ENCODE measurements at places on chromosomes 7 and 10.

DNA sequence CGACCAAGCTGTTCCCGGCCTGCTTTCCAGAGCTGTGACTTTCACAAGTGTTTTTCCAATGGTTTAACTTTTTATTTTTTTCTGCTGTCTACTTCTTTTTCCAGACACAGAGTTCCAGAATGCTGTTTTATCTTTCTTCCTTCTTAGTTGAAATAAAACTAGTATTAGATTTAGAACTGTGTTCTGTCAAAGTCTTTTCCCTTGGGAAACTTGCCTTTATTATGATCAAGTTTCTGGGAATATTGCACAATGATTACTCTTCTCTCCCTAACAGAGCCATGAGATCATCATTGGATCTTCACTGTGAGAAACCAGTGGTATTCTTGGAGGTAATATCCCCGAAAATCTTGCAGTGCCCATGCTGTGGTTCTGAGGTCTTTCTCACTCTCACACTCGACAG is 104.9 kb upstream of the KCND2 start:
- no peaks in the 10 kb centered on the region for H3K27me3 ChIP-seq
- H3K4me1 ChIP-seq, result peaks cover 13% of the 10 kb centered on the region
- no peak overlapping the region for H3K4me3 ChIP-seq
- no peaks in the 10 kb centered on the region for H3K36me3 ChIP-seq

DNA sequence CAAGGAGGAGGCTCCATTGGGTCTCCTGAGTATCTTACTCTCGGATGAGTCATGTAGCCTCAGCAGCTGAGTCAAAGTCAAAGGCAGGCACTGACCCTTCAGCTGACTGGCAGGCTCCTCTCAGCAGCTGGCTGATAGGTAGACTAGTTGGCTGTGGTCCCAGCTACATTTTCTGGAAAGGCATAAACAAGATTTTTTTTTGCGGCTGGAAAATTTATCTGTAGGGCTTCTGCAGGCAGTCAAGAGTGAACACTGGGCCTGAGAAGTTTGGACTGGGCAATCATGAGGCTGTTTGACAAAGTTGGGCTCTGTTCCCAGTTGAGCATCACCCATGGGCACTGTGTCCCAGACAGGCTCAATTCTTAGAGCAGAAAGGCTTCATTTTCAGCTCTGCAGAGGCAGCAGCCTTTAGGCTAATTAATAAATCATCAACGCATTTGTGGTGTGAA is 796.2 kb downstream of the CCSER2 start:
- H3K27ac ChIP-seq, result no peak overlapping the region
- no peaks in the 10 kb centered on the region for H3K36me3 ChIP-seq
- no peak overlapping the region for H3K4me3 ChIP-seq
- H3K4me1 ChIP-seq, result no peaks in the 10 kb centered on the region
- H3K27me3 ChIP-seq, result no peaks in the 10 kb centered on the region

GRCh38 chr7:46494441-46494840 is 573.4 kb upstream of the IGFBP3 start:
- H3K36me3 ChIP-seq, result peaks cover 10% of the 10 kb centered on the region
- DNase-seq, result no peak
- H3K4me3 ChIP-seq, result no peak overlapping the region
- H3K4me1 ChIP-seq, result peaks cover 13% of the 10 kb centered on the region

- no peaks in the 10 kb centered on the region for H3K27me3 ChIP-seq
- H3K4me3 ChIP-seq, result no peak overlapping the region
- no peak overlapping the region for H3K27ac ChIP-seq
- no peaks in the 10 kb centered on the region for H3K4me1 ChIP-seq
Measured at GRCh38 chr7:45123913-45124710, 12.6 kb upstream of the TBRG4 start.

DNA sequence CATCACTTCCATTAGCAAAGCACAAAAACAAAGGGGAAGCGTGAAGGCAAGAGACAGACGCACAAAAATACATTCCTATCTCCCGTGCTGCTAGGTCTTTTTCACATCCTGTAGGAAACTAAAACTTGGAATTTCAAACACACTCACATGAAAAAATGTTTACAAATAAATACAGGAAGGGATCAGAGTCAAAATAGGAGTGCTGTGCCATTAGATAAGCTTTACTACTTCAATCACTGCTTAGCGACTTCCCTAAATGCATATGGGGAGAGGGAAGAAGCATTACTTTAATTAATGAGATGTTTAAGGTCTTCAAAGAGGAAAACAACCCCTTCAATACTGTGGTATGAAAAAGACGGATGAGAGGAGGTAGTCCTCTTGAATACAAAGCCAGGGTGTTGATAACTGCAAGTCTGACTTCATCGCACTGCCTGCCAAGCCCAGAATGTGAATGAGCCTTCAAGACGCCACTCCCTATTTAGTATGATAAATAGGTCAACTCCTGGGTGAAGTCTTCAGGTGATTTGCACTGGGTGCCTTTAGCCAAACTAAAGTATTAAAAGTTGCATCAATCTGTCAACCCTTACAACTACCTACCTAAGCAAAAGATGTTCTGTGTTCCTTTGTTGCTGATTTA is 13.9 kb downstream of the PARD3 start:
- DNase-seq, result no peak
- peak overlapping the region; percentile 37 for H3K4me3 ChIP-seq
- H3K4me1 ChIP-seq, result peaks cover 15% of the 10 kb centered on the region
- no peaks in the 10 kb centered on the region for H3K27me3 ChIP-seq

DNA sequence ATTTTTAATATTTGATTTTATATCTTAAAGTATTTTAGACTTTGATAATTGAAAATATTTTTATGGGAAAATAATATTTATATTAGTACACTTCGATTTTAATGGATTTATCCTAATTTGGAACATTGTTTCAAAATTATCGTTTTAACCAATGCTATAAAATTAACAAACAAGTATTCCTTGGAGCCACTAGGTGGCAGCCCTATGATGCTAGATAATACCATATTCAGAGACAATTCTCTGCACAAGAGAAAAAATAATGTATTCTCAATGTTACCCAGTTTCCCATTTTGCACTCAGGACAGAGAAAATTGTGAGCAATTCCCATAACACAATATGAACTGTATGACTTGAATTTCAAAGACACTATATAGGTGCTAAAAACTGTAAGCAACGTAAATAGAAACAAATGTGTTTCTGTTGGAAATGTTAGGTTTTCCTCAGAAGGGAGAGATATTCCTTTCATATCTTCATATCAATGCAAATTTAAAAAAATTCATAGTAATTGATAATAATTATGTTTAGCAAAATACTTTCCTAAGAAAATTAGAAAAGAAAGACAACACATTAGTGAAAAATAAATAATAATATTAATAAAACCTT is 237.8 kb downstream of the SEMA3E start:
- peaks cover 6% of the 10 kb centered on the region for H3K4me1 ChIP-seq
- DNase-seq, result no peak
- H3K27me3 ChIP-seq, result peaks cover 2% of the 10 kb centered on the region
- H3K27ac ChIP-seq, result no peak overlapping the region
- H3K36me3 ChIP-seq, result no peaks in the 10 kb centered on the region

GRCh38 chr10:96857301-96858012 is 25.4 kb downstream of the LCOR start:
- no peak for DNase-seq
- H3K4me1 ChIP-seq, result peaks cover 24% of the 10 kb centered on the region
- no peaks in the 10 kb centered on the region for H3K27me3 ChIP-seq
- no peaks in the 10 kb centered on the region for H3K36me3 ChIP-seq

- H3K27ac ChIP-seq, result no peak overlapping the region
- H3K4me3 ChIP-seq, result no peak overlapping the region
- peaks cover 2% of the 10 kb centered on the region for H3K27me3 ChIP-seq
- H3K36me3 ChIP-seq, result no peaks in the 10 kb centered on the region
- no peak for DNase-seq
- H3K4me1 ChIP-seq, result peaks cover 6% of the 10 kb centered on the region
Measured at GRCh38 chr10:80320377-80320776, 30.9 kb upstream of the MAT1A start.

DNA sequence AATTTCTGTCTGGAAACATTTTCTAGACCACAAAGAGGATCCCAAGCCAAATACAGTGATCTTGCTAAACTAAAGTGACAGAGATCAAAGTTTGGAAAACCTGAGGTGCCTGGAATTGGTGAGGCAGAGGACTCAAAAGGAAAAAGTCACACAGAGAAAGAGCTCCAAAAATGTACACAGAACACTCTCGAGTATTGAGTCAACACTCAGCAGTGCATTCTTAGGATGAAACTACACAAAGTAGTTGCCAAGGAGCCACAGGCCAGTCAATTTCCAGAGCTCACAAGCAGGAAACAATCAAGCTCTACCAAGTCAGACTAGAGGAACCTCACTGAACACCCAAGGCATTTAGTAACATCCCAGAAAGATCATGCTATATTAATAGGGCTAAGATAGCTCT is 61.3 kb downstream of the MICU1 start:
- H3K4me1 ChIP-seq, result peaks cover 15% of the 10 kb centered on the region
- DNase-seq, result no peak
- peaks cover 26% of the 10 kb centered on the region for H3K36me3 ChIP-seq
- H3K27ac ChIP-seq, result peak overlapping the region; percentile 70

DNA sequence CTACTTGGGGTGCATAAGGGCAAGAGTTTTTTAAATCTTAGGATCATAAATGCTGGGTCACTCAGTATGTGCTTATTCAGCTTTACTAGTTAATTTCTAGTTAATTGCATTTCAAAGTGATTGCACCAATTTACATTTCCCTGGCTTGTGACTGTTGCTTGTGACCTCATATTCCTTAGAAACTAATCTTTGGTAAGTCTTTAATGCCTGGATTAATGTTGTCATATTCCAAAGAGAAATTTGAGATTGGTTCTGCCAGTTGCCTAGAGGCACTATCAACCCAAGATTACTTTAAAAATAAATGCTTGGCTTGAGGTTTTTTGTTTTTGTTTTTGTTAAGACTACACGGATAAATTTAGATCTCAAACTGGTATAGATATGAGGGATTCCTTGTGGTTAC is 103.1 kb downstream of the ANK3 start:
- DNase-seq, result no peak
- no peak overlapping the region for H3K4me3 ChIP-seq
- no peaks in the 10 kb centered on the region for H3K27me3 ChIP-seq
- H3K27ac ChIP-seq, result peak overlapping the region; percentile 82
- H3K36me3 ChIP-seq, result no peaks in the 10 kb centered on the region

DNA sequence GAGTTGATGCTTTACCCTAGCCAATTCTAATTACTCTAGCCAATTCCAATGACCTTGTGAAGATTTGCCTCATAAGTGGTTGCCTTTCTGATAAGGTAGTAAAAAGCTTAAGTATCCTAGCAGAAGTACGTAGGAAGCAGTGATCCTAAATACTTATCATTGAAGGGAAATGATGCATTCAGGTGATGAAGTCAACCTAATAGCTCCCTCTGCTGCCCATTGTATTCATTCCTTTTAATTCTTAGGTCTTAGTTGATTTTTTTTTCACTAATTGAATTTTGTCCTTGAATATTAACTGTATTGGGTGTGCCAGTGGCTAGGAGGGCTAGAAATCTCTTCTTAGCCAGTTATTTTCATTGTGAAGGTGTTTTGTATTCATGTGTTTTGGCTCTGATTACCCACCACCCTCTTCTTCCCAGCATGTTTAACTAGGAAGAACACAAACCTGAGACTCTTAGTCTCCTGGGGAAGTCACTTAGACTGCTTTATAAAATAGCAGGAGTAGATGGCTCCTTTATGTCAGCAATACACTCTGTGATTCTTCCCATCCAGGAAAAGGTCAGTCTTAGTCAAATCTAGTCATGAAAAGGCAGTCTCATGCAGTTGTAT is 46.3 kb downstream of the PLEKHA8 start:
- H3K4me3 ChIP-seq, result no peak overlapping the region
- H3K4me1 ChIP-seq, result peaks cover 8% of the 10 kb centered on the region
- DNase-seq, result no peak

- no peaks in the 10 kb centered on the region for H3K4me1 ChIP-seq
- no peaks in the 10 kb centered on the region for H3K36me3 ChIP-seq
Measured at GRCh38 chr7:6360841-6361240, 86.9 kb downstream of the DAGLB start.

GRCh38 chr10:48770561-48771089 is 86.0 kb downstream of the WDFY4 start:
- no peaks in the 10 kb centered on the region for H3K4me1 ChIP-seq
- H3K4me3 ChIP-seq, result no peak overlapping the region
- no peaks in the 10 kb centered on the region for H3K36me3 ChIP-seq

GRCh38 chr10:114356751-114357514 is 47.4 kb downstream of the AFAP1L2 start:
- no peaks in the 10 kb centered on the region for H3K36me3 ChIP-seq
- H3K27me3 ChIP-seq, result no peaks in the 10 kb centered on the region
- peak overlapping the region; percentile 18 for H3K27ac ChIP-seq
- no peak overlapping the region for H3K4me3 ChIP-seq
- DNase-seq, result no peak

GRCh38 chr10:11743461-11744338 is 1.5 kb downstream of the ECHDC3 start:
- no peak for DNase-seq
- H3K27me3 ChIP-seq, result no peaks in the 10 kb centered on the region
- H3K27ac ChIP-seq, result no peak overlapping the region
- H3K4me1 ChIP-seq, result peaks cover 11% of the 10 kb centered on the region

GRCh38 chr10:36721871-36722270 is 403.5 kb upstream of the ANKRD30A start:
- DNase-seq, result no peak
- no peaks in the 10 kb centered on the region for H3K36me3 ChIP-seq
- H3K4me1 ChIP-seq, result peaks cover 43% of the 10 kb centered on the region
- H3K27ac ChIP-seq, result no peak overlapping the region

- H3K4me1 ChIP-seq, result no peaks in the 10 kb centered on the region
- no peak for DNase-seq
- no peak overlapping the region for H3K4me3 ChIP-seq
Measured at GRCh38 chr7:50209461-50210135, 94.9 kb upstream of the IKZF1 start.

DNA sequence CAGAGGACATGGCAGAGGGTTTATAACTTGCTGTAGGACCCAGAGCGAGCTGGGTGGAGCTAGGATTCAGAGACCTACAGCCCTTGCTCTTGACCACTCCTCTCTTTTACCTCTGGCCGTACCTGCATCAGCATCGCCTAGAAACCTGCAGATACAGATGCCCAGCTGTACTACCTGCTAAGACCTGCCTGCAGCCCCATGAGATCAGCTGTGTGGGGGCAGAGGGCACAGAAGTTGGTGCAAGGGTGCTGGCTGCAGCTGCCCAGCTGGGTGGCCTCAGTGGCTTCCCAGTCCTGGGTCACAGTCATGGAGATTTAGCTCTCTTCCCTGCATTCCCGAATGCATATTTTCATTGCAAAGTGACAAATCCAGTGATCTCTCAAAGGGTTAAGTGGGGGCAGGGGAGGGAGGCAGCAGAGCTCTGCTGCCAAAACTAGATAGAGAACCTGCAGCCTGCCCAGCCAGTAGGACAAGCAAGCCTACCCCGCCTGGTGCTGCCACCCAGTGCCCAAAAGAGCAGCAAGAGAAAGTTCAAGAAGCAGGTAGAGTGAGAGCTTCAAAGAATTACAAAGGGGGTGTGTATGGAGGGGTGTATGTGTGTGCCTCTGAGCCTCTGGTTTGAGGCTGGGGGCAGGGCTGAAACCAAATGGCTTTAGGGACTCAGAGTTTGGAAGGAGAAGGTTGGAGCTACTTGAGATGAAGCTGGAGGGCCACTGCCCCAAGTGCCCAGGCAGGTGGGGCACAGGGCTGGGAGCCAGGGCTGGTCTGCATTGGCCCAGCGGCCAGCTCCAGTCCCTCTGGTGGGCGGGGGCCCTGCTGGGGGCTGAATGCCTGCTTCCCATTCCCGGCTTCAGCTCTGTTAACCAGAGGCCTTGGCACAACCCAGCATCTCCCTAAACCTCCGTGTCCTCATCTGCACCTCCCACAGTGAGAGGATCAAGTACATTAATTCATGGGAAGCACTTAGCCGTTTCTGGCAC is 6.9 kb downstream of the FAM241B start:
- H3K4me3 ChIP-seq, result no peak overlapping the region
- no peak for DNase-seq
- H3K36me3 ChIP-seq, result peaks cover 12% of the 10 kb centered on the region
- no peaks in the 10 kb centered on the region for H3K27me3 ChIP-seq
- H3K27ac ChIP-seq, result no peak overlapping the region

Data from chondrocyte (in vitro differentiated cells).